ENCODE measurements at places on chromosomes 2 and 18.

DNA sequence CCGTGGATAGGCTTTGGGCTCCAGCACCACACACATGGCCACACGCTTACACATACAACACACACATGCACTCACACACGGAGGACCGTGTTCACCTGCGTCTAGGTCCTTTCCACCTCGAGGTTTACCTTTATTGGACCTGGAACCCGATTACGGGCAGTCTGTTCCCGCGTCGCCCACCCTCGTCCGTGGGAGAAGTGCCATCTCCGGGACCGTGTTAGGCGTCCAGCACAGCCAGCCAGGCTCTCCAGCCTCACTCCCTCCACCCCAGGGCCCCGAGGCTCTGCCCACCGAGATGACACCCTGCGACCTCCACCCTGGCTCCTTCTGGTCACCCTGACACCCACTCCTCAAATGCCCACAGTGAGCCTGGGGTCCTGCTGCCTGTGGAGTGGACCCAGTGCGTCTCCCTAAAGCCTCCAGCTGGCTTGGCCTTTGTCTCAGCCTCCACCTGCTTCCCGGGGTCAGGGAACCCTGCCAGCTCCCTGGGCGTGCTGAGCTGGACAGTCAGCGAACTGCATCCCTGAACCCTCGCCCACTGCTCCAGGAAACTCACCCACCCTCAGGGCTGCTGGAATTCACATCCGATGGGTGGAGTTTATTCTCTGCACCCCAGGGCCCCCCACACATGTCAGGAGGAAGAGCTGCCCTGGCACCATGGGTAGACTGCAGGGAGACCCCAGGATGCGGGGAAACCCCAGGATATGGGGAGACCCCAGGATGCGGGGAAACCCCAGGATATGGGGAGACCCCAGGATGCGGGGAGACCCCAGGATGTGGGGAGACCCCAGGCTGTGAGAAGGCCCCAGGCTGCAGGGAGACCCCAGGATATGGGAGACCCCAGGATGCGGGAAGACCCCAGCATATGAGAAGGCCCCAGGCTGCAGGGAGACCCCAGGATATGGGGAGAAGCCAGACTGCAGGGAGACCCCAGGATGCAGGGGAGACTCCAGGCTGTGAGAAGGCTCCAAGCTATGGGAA, 33.0 kb downstream of the ADI1 start:
- DNase-seq: no peak

DNA sequence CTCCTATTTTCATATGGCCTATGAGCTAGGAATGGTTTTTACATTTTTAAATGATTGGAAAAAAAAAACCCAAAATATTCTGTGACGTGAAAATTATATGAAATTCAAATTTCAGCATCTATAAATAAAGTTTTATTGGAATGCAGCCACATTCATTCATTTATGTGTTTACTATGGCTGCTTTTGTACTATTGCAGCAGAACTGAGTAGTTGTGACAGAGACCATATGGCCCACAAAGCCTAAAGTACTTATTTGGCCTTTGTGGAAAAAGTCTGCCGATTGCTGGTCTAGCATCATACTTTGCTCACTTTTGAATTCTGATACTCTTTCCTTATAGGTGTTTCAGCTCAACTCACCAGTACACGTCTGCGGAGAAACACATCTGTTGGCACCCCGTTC, 39.0 kb downstream of the MYO3B start:
- DNase-seq: no peak

- DNase-seq: peak; percentile 4
Measured at GRCh38 chr2:60260639-60261296, 292.7 kb downstream of the BCL11A start.

DNA sequence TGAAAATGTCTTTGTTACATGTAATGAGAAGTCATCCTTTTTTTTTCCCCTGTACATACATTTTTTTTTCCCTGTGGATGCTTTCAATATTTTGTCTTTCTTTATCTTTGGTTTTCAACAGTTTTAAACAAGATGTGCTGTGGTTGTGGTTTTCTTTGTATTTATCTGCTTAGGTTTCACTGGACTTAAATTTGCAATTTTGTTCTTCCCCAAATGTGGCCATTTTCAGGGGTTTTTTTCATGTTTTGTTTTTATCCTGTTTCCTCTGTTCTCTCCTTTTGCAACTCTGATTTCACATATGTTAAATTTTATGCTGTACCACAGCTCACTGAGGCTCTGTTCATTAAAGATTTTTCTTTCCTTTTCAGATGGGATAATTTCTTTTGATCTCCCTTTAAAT, 41.7 kb downstream of the GALNT1 start:
- DNase-seq: no peak

DNA sequence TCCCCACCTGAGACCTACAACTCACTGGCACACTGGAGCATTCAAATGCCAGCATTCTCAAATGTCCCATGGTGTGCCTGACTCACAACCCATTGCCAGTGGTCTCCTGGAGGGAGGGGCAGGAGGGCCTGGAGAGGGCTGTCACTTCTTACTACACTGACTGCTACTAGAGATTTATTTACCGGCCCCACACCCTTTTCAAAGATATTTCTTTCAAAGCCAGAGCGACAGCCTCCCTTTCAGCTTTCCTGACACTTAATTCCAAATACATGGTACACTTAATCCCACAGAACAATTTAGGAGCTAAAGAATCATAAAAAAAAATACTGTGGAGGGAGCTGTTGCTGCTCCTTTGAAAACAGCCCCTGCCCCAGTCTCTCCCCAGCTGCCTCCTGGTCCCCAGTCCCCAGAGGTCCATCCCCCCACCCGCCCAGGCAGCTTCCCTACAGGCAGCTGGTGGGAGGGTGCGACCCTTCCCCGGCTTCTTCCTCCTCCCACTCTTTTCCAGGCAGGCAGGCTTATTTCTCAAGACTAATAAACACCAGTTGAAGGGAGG, 129.1 kb upstream of the SMAD2 start:
- peak; percentile 4 for DNase-seq

DNA sequence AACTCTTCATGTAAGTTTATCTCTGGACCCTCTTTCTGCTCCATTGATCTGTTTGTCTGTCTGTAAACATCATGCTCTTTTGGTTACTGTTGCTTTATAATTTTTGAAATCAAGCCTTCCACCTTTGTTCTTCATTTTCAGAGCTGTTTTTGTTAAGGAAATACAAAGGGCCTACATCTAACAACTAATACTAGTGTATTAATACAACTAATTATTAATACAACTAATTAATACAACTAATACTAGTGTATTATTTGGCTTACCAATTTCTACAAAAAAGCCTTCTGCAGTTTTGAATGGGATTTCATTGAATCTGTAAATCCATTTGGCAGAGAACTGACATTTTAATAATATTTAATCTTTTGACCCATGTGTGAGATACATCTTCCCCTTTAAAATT, 66.7 kb downstream of the ATP9B start:
- no peak for DNase-seq

- DNase-seq: peak; percentile 10
Measured at GRCh38 chr2:172196768-172197431, 94.2 kb upstream of the DLX2 start.

DNA sequence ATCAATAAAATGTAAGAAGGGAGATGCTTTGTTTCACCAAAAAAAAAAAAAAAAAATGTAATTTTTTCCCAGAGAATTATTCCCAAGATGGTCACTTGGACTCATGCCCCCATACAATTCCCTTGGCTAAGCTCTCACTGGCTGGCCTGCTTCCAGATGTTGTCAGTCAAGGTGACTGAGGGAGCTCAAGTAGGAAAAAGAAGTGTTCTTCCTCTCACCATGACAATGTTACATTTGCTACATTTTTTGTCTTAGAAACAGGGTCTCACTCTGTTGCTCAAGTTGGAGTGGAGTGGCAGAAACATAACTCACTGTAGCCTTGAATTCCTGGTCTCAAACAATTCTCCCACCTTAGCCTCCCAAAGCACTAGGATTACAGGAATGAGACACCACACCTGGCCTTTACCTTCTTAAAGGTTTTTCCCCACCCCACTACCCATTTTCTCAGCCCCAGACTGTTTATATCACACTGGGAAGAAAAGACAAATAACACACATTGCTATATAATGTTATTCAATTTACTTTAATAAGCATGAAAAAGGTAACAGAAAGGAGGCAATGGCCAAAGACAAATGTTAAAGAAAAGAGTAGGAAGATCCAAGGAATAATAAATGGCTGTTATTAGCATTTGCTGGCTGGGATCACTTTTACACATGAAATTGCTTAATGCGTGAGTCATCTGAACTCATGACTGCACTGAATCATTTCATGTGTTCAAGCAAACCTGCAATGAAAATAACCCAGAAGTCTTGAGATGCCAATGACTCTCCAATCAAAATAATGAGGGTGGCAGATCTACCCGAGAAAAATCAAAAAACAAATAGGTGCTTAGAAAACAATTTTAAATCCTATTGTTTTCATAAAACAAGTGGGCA, 45.2 kb downstream of the ACVR1 start:
- peak; percentile 93 for DNase-seq

GRCh38 chr18:67476585-67476984, 39.9 kb downstream of the DSEL start:
- DNase-seq: peak; percentile 41

DNA sequence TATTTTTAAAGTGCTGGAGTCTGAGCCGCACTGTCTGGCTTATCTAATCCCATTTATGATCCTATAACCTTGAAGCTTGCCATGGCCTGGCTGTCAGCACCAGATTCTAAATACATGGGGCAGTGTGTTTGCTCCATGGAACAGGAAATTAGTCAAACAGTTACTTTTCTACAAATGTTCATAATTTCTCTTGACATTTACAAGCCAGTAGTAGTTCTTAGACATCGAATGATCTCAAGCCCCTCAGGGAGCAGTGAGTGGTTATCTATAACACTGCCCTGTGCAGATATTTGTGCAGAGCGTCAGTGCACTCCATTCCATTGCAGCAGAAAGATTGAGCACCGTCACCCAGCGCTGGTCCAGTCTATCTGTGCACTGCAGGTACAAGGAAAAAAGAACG, 205.2 kb downstream of the AGPS start:
- DNase-seq: no peak

DNA sequence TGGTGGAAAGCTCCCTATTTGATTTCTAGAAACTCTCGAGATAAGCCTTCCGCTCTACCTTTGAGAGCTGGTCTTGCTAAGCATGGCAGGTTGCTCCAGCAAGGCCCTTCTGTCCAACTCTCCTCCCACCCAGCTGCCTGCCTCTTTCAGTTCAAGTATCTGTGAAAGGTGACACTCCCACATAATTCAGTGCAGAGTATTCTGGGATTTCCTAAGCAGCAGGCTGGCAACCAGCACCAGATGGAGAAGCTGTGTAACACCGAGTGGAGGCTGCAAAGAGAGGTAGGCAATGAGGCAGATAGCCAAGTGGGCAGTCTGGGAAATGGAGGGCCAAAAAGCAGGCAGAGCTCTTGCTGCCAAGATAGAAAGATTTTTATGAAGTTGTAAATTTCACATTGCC, 88.4 kb upstream of the CAVIN2 start:
- no peak for DNase-seq

DNA sequence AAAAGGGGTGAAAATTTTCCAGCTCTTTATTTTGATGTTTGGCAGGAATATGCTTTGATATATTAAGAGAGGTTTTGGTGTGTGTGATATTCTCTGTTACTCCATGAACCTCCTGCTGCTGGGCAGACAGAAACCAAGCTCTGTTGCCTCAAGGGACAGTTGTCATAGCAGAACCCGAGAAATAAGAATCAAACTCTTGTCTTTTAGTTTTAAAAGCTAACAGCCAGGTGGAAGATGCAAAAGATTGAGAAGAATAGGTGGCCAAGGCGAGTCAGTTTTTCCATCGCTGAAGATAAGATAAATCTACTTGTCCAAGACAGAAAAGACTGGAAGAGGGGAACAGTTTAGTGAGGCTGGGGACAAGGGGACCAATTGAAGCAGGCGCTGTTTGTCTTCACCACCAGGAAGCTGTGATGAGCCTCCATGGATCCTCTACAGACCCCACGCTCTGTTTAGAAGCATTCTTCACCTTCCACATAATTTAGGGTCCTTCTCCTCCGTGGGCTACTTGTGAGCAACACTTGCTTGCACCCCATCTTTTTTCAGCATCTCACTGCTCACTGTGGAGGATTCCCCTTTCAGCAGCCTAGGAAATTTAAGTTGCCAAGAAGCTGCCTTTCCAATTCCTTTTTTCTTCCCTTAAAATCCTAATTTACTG, 23.9 kb downstream of the PMAIP1 start:
- no peak for DNase-seq

DNA sequence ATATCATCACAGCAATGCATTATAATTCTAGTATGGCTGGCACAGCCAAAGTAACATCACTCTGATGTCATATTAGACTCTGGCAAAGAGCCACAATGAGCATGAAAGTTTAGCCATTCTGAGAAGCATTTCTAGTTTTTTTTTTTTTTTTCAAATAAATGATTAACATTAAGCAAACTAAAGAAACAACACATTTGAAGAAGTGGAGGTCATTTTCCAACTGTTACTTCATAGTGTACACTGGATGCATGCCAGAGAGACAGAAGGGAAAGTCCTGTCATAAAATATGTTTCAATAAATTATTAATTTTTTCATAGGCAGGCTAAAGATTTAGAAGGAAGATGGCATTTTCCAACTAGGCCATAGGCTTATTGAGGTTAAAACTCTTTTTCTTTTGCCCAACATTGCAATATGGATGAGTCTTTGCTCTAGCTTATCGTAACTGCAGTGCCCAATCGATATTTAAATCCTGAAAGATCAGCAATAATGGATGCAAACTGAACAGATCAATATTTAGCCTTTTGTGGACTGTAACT, 1630.4 kb upstream of the ACVR2A start:
- DNase-seq: peak; percentile 39

GRCh38 chr2:241914542-241914941, 45.0 kb downstream of the RTP5 start:
- DNase-seq: no peak

GRCh38 chr2:152037743-152038435, 61.0 kb downstream of the CACNB4 start:
- DNase-seq: no peak

DNA sequence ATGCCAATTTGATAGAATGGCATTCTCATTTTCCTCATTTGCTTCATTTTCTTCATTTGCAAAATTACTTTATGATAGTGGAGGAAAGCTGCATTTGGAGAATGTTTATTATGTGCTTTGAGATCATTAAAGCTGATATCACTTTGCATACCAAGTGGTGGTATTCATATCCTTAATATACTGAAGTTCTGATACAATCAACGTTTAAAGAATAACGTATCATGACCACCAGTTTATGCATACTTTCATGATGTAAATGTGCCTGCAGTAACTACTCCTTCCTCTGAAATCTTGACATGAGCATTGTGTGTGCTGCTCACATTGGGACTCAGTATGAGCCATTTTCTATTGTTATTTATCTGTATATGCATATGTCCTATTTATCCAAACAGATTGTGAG, 302.1 kb downstream of the ARHGAP15 start:
- DNase-seq: peak; percentile 16

- peak; percentile 88 for DNase-seq
Measured at GRCh38 chr2:121205321-121205942, 79.6 kb downstream of the TFCP2L1 start.

- DNase-seq: no peak
Measured at GRCh38 chr2:123840574-123840973, 184.5 kb upstream of the CNTNAP5 start.

DNA sequence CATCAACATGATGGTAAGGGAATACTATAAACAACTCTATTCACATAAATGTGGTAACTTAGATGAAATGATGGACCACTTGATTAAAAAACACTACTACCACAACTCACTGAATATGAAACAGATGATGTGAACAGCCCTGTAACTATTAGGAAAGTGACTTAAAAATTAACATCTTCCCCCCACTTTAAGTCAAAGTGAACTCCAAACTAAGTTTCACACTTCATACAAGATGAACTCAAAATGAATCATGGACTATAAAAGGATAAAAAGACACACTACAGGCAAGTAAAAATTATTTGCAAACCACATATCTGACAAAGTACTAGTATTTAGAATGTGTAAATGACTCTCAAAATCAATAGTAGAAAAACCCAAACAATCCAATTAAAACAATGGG, 71.6 kb downstream of the ZAP70 start:
- no peak for DNase-seq
